ENCODE measurements at places on chromosomes 5 and 9. TPM values are rescaled to one million over a fixed set of nuclear protein-coding genes. Genes with fewer than 3 reads are reported as not detected.

The BAAT gene
- 0.56 TPM for total RNA-seq

The FRRS1L gene
- 0.22 TPM for total RNA-seq

The MEGF10 gene
- not detected for total RNA-seq

The TMC1 gene
- not detected for total RNA-seq

The CCL27 gene
- not detected for total RNA-seq

The JAKMIP2 gene
- total RNA-seq, result not detected

The LCN1 gene
- not detected for total RNA-seq

The FAM221B gene
- not detected for total RNA-seq

The LPAR1 gene
- total RNA-seq, result 24.7 TPM

The SAXO1 gene
- total RNA-seq, result not detected

The SPINK14 gene
- total RNA-seq, result not detected

The DMRTA1 gene
- total RNA-seq, result 0.56 TPM

The SLC6A19 gene
- total RNA-seq, result 0.32 TPM

The PRELID1 gene
- total RNA-seq, result 376 TPM

The SMIM33 gene
- total RNA-seq, result not detected

The CDH9 gene
- total RNA-seq, result not detected

The RASEF gene
- 8.3 TPM for total RNA-seq

The FOXD4L5 gene
- total RNA-seq, result 0.05 TPM

The SLC6A3 gene
- 1.5 TPM for total RNA-seq

The RNF183 gene
- not detected for total RNA-seq

Data from A549 treated with dexamethasone at 1 μM for 4 hours (cell line).